ENCODE measurements at places on chromosomes 6 and 20.
A peak's percentile ranks its signal among the peaks of the same experiment; 100 is the strongest.

DNA sequence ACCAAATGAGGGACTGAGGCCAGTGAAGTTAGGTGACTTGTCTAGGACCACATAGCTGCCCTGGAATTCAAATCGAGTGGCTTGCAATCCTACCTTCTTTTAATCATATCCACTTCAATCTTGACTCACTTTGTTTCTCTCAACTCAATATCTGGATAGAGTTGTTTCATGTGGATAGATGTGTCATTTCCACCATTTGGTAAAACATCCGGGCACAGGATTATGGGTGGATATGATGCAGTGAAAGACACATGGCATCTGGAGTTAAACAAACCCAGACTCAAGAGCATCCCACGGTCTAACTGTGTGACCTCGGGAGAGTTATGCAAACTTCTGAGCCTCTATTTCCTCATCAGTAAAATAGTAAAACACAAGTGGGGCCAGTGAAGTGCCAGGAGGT, 103.6 kb upstream of the CNKSR3 start:
- no peak for DNase-seq

- no peak for DNase-seq
Measured at GRCh38 chr20:37475252-37475651, 45.8 kb upstream of the NNAT start.

GRCh38 chr6:13303668-13304017, 24.7 kb downstream of the TBC1D7 start:
- DNase-seq = no peak

GRCh38 chr6:106181664-106182418, 95.7 kb downstream of the PRDM1 start:
- DNase-seq = no peak

- no peak for DNase-seq
Measured at GRCh38 chr6:138235693-138236092, 17.4 kb upstream of the PBOV1 start.

GRCh38 chr6:75210885-75211739, 5.3 kb upstream of the COL12A1 start:
- DNase-seq = peak; percentile 53

GRCh38 chr6:110544472-110544871, 68.1 kb upstream of the SLC22A16 start:
- no peak for DNase-seq

GRCh38 chr6:107491138-107491609, 1.3 kb downstream of the SOBP start:
- no peak for DNase-seq

GRCh38 chr6:105995391-105995865, 90.7 kb upstream of the PRDM1 start:
- no peak for DNase-seq

GRCh38 chr6:166514196-166514595, 72.3 kb downstream of the RAMACL start:
- no peak for DNase-seq

GRCh38 chr6:88586371-88587149, 376.9 kb downstream of the RNGTT start:
- no peak for DNase-seq

- DNase-seq = no peak
Measured at GRCh38 chr20:21208999-21209398, 83.1 kb downstream of the KIZ start.

DNA sequence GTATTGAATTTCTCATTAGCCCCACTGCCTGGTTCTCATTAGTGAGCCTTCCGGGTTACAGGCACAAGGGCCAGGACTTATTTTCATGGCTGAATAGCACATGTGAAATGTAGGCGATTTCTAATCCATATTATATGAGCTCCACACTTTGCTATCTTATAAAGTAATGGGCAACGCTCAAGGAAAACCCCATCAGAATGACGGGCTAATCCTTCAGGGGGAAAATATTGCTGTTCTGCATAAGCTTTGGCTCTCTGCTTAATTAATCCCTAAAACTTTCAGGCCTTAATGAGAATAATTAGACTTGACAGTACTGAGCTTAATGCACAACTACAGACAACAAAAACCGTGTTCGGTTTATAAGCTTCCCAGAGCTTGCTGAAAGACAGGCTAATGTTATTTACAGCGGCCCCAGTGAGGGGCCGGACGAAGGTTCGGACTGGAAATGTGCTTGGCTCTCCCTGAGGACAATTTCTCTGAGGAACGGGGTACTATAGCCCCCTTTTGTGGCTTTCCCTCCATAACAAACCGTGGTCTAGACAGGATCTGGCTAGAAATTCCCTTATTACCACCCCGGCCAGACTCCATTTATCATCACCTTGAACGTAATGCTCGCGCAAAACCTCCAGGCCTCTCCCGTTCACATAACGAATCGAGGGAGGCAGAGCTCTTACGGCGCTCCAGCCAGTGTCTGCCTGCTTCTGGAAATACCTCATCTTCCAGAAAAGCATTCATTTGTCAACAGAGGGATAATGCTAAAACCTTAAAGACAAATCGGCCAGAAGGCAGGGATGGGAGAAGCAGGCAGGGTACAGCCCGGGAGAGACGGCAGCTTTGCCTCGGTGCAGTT, 164.5 kb downstream of the CD83 start:
- DNase-seq = no peak

GRCh38 chr6:44219053-44219814, 2.5 kb downstream of the MYMX start:
- no peak for DNase-seq

GRCh38 chr20:48011025-48011424, 225.7 kb upstream of the SULF2 start:
- no peak for DNase-seq

GRCh38 chr6:42947950-42948349, 12.6 kb upstream of the GNMT start:
- no peak for DNase-seq

- DNase-seq = no peak
Measured at GRCh38 chr20:56762401-56762800, 133.3 kb downstream of the TFAP2C start.

DNA sequence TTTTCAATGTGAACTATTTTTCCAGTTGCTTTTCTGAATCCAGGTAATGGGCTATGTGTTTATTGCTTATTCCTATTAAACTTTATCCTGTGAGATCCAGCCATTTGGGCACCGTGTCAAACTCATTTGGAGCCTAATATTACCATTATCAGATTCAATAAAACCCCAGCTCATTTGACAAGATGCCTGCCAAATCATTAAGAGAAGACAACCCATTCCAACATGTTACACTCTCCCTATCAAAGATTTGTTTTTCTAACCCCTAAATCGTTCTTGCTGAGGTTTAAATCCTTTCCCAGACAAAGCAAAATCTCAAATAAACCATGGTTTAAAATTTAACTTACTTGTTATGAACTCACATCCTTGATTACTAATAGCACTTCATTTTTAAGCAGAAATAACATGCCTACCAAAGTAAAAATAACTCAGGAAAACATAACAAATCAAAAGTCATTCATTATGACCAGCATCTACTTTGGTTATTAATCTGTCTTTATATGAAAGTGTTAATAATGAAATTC, 130.0 kb upstream of the TCF21 start:
- no peak for DNase-seq

GRCh38 chr6:28357036-28357435, 7.3 kb downstream of the ZKSCAN3 start:
- no peak for DNase-seq

- no peak for DNase-seq
Measured at GRCh38 chr6:43359831-43360230, 9.6 kb downstream of the ZNF318 start.

GRCh38 chr6:149925974-149926777, 3.3 kb upstream of the RAET1G start:
- peak; percentile 50 for DNase-seq

DNA sequence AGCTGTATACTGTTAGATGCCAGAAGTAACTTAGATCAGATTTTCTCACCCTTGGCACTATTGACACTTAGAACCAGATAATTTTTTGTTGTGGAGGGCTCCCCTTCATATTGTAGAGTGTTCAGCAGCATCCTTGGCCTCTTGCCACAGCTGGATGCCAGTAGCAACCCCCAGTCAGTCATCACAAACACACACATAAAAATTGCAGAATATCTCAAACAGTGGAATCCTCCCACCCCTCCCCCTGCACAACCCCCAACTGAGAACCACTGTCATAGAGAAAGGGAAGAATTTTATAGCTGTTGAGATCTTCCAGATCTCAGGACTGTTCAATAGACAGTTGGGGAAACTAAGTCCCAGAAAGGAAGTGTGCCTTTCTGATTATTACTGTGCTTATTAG, 81.2 kb upstream of the VSTM2L start:
- no peak for DNase-seq

- DNase-seq = no peak
Measured at GRCh38 chr6:170017603-170018320, 266.3 kb downstream of the ERMARD start.

DNA sequence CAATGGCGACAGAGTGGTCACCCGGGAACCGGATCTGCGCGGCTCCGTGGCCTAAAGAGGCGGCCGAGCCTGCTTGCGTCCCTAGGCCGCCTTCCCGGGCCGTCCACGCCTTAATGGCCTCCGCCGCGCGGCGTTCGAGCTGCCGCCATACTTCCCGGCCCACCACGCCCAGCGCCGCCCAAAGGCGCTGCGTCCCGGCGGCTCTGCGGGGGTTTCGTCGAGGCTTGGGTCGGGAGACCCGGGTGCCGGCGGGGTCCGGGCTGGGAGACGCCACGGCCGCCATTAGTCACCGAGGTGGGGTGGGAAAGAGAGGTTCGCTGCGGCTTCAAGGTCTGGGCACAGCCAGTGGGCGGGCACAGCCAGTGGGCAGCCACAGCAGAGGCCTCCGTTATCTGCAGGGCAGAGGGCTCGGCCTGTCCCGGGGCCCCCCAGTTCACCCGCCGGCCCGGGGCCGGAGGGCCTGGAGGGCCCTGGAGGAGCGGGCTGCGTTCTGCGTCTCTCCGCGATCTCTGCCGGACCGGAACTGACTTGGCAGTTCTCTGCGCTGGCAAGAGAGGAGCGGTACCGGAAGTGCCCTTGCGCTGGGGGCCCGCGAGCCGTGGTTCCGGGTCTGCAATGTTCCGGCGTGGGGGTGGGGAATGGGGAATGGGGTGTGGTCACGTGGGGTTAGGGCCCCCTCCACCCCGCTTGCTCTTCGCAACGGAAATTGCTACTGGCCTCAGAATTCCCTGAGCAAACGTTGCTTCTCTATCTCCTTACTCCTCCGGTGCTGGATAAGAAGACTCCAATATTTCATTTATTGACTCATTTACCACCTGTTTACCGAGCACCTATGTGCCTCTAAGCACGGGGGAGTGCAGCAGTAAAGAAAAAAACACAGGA, 82.3 kb downstream of the CNBD2 start:
- peak; percentile 85 for DNase-seq

- no peak for DNase-seq
Measured at GRCh38 chr20:1689721-1690120, 32.1 kb upstream of the SIRPG start.

GRCh38 chr6:56241124-56241802, 6.1 kb downstream of the COL21A1 start:
- DNase-seq = no peak

- no peak for DNase-seq
Measured at GRCh38 chr20:16804793-16805187, 56.6 kb downstream of the OTOR start.

GRCh38 chr6:113690281-113691259, 166.6 kb upstream of the MARCKS start:
- no peak for DNase-seq

GRCh38 chr6:109292983-109293586, 89.2 kb downstream of the CD164 start:
- DNase-seq = no peak

GRCh38 chr6:119024111-119024510, 54.4 kb downstream of the FAM184A start:
- no peak for DNase-seq

- no peak for DNase-seq
Measured at GRCh38 chr6:87040729-87041128, 54.2 kb downstream of the CGA start.

- DNase-seq = no peak
Measured at GRCh38 chr6:112413780-112414179, 66.7 kb downstream of the RFPL4B start.

- DNase-seq = no peak
Measured at GRCh38 chr20:25319241-25320034, 71.2 kb downstream of the ABHD12 start.

DNA sequence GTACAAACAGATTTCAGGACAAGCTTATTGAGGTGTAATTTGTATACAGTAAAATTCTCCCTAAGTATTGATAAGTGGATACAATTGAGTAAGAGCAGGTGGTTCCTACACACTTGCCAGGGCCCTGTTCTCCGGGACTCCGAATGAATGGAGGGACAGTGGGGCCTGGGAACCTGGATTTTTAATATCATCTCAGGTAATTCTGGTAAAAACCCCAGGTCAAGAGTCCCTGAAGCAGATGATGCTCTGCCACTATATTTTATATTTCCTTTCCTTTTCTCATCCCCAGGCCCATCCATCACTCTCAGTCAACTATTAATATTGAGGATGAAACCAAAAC, 104.9 kb downstream of the FYN start:
- no peak for DNase-seq

GRCh38 chr6:135088818-135089809, 34.5 kb upstream of the HBS1L start:
- DNase-seq = no peak

DNA sequence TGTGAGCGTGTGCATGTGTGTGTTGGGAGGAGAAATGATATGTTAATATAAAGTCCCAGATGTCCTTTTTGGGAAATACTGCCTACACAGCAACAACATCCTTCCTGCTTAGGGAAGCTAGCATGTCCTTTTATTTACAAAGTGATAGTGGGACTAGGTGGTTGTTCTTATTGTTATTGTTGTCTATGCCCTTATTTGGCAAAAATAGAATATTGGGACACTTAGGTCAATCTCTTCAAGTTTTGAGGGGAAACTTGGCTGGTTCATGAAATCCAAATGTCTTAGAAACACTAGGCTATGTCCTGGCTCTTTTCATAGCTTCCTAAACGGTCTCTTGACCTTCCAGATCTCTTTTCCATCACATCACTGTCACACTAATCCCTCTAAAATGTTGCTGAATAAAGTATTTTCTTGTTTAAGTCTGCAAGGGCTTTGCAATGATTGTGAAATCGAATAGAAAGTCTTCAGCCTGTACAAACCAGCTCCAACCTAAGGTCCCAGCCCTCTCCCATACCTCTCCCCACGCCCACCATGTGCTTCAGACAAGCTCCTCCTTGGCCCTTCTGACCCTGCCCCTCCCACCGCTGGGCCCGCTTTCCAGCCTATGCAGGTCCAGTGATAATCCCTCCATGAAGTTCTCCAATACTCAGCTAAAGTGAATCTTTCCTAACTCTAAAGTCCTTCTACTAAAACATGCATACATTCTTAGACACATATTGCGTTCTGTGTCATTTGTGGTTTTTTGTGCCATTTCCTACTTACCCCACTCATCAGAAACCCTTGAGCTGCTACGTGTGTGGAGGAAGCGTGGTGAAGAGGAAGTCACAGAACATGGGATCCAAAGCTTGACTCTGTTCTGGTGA, 205.1 kb downstream of the LY86 start:
- no peak for DNase-seq

DNA sequence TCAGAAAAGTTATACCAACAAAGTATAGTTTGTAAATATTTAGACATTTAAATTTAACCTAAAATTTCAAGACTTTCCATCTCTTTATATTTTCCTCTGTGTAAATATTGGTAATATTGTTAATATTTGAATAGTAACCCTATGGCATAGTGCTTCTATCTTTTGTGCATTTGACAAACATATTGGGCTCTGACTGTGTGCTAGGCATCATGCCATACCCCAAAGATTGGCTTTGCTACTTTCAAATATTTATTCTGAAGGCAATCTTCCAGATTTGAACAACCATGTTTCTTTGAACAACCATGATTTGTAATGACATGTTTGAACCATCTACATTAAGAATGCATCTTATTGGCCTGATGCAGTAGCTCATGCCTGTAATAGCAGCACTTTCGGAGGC, 15.5 kb upstream of the PRDM1 start:
- no peak for DNase-seq

- no peak for DNase-seq
Measured at GRCh38 chr20:38498909-38499308, 26.3 kb downstream of the RALGAPB start.

Measured in stimulated activated CD8-positive, alpha-beta memory T cell treated with anti-CD3 and anti-CD28 coated beads, Interleukin-12 subunit alpha, Interleukin-12 subunit beta, amount 100 ng/mL, for 1 hour (primary cell).